ENCODE measurements at places on chromosomes 3 and 15.

DNA sequence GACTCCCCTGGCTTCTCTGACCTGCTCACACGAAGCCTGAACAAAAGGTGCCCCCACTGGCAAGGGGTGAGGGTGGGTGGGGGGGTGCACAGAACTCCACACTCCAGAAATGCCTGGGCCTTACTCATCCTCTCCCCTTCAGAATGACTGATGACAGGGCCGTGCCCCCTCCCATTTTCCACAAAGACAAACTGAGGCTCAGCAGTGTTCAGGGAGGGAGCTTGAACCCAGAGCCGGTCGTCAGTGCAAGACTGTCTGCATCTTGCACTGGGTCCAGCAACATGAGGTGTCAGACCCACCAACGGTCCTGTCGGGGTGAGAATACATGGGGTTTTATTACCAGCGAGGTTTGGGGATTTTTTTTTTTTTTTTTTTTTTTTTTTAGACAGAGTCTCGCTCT lies 15.3 kb downstream of the IGDCC3 start:
- H3K4me3 ChIP-seq, result no peak overlapping the region
- peaks cover 3% of the 10 kb centered on the region for H3K27me3 ChIP-seq
- no peak overlapping the region for H3K27ac ChIP-seq
- no peak for DNase-seq

- H3K36me3 ChIP-seq, result no peaks in the 10 kb centered on the region
- H3K4me3 ChIP-seq, result no peak overlapping the region
- no peak for DNase-seq
Observed at GRCh38 chr3:154540950-154541604, 111.1 kb upstream of the GPR149 start.

DNA sequence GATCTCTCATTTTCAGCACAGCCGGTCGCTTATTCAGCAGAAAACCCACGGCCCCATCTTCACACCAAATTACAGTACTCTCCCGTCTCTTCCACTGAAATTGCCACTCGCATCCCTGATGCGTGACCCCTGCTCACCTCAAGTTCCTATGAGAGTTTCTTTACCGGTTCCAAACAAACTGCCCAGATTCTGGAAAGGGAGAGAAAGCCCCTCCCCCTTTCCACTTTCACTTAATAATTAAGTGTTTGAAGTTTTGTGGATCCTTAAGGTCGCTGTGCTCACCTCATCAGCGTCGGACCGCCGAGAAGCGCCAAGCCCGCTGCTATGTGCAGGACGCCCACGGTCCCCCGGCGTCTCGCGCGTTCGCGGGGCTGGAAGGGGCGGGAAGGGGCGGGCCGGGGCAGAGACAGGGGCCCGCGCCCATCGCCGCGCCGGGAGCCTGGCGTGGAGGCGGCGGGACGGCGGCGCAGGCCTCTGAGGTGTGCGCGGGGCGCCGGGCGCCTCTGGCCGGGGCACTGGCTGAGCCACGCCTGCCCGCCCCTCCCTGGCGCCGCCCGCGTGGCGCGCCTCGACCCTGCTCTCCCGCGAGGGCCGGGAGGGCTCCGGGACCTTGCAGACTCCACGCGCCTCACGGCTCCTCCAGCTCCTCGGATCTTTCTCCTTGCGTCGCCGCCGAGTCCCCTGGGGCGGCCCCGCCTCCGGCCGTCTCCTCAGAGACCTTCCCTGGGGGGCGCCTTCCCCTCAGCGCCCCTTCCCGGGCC lies at the start of gene GPR156:
Gene GPR156, minus strand, starts transcription at position 476 of the 761 bp plus-strand sequence. CDS start 41,124 bp downstream, outside the sequence.
- H3K4me1 ChIP-seq, result peaks cover 5% of the 10 kb centered on the region
- peak within 1 kb of the TSS; percentile 71 for H3K4me3 ChIP-seq
- H3K36me3 ChIP-seq, result peaks cover 2% of the 10 kb centered on the region
- no peak within 1 kb of the TSS for H3K27ac ChIP-seq

DNA sequence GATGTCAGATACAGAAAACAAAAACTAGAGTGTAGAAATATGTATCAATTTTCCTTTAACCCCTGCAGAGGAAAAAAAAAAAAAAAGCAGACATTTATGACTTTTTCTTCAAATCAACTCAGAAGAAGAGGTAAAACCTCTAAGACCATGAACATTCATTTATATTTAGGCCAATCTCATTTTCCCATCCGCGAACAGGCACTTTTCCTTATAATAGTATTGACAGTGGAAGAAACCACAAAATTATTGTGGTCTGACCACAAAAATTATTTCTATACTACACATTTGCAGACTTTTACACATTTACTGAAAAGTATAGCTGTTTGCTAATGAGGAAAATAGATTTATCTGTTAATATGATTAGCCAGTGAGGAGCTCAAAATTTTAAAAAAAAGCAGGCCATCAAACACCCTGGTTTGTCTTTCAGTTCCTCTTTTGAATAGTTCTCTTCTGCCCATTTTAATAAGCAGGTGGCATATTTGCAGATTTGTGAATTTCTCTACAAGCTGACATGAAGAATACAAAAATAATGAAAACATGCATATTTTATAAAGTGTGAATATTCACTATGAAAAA lies 5.7 kb downstream of the OSBPL11 start:
- H3K36me3 ChIP-seq, result peaks cover 4% of the 10 kb centered on the region
- H3K27me3 ChIP-seq, result no peaks in the 10 kb centered on the region
- DNase-seq, result no peak
- H3K4me3 ChIP-seq, result no peak overlapping the region
- peaks cover 55% of the 10 kb centered on the region for H3K4me1 ChIP-seq
- H3K27ac ChIP-seq, result peak overlapping the region; percentile 67

GRCh38 chr3:158404131-158404718 lies 166.8 kb upstream of the MLF1 start:
- no peaks in the 10 kb centered on the region for H3K36me3 ChIP-seq
- peaks cover 9% of the 10 kb centered on the region for H3K4me1 ChIP-seq
- H3K27ac ChIP-seq, result no peak overlapping the region
- H3K27me3 ChIP-seq, result no peaks in the 10 kb centered on the region

DNA sequence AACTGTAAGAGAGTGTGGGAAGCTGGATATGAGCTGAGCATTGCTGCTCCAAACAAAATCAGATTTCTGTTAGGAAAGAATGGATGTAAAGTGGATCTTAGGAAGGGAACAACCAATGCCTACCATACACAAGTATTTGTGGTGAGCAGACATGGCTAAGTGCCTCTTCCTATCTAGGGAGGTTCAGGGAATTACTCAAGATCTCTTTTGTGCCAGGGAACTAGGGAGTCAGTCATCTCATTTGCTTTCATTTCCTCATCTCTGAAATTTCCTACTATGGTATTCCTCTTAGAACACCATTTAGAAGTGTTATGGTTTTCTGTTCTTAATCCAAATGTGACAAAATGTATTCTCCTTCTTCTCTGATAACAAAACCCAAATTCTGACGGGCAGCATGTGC lies 396.5 kb downstream of the FHIT start:
- no peaks in the 10 kb centered on the region for H3K27me3 ChIP-seq
- no peak for DNase-seq
- no peak overlapping the region for H3K27ac ChIP-seq
- H3K36me3 ChIP-seq, result peaks cover 1% of the 10 kb centered on the region
- H3K4me3 ChIP-seq, result no peak overlapping the region

DNA sequence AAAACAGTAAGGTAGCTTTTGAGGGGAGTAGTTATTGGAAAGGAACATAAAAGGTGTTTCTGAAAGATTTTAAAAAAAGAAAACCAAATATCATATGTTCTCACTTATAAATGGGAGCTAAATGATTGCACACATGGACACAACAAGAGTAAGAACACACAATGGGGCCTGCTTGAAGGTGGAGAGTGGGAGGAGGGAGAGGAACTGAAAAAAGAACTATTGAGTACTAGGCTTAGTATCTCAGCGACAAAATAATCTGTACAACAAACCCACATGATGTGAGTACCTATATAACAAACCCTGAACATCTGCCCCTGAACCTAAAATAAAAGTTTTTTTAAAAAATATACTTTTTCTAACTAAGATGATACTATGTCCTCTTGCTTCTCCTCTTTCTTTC lies 138.3 kb downstream of the CGGBP1 start:
- no peak for DNase-seq
- peaks cover 3% of the 10 kb centered on the region for H3K36me3 ChIP-seq
- no peak overlapping the region for H3K27ac ChIP-seq
- H3K4me1 ChIP-seq, result no peaks in the 10 kb centered on the region

DNA sequence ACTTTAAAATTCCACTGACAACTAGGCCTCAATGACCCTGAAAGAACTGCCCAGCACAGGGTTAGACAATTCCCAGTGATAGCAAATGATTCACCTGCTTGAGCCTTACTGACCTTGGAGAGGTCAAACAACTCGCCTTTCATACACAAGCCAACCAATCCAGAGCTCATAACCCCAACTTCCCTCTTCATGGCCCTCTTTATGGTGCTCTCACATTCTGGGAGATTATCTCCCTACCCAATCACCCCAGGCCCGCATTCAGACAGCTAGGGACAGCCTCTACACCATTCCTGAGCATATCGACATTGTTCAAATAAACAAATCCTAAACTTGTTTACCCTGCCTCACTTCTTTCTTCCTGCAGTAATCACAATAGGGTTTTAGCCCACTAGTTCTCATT lies 32.2 kb upstream of the COLQ start:
- H3K27ac ChIP-seq, result no peak overlapping the region
- DNase-seq, result no peak
- no peaks in the 10 kb centered on the region for H3K27me3 ChIP-seq
- H3K4me1 ChIP-seq, result peaks cover 5% of the 10 kb centered on the region
- peaks cover 11% of the 10 kb centered on the region for H3K36me3 ChIP-seq

- DNase-seq, result no peak
- no peaks in the 10 kb centered on the region for H3K36me3 ChIP-seq
- H3K27ac ChIP-seq, result no peak overlapping the region
- H3K4me1 ChIP-seq, result peaks cover 10% of the 10 kb centered on the region
Observed at GRCh38 chr3:195113048-195113447, 157.9 kb downstream of the XXYLT1 start.

DNA sequence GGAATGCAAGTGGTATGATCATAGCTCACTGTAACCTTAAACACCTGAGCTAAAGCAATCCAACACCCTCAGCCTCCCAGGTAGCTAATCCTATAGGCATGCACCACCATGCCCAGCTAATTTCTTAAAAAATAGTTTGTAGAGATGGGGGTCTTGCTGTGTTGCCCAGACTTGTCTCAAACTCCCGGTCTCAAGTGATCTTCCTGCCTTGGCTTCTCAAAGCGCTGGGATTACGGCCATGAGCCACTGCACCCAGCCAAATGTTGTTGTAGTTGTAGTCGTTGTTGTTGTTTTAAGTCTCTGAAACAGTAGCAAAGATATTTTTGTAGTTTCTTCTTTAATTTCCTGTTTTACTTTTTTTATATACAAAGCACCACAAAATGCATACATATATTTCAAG lies 616.6 kb downstream of the NAALADL2 start:
- H3K36me3 ChIP-seq, result no peaks in the 10 kb centered on the region
- no peak for DNase-seq
- no peak overlapping the region for H3K4me3 ChIP-seq
- H3K4me1 ChIP-seq, result no peaks in the 10 kb centered on the region
- H3K27ac ChIP-seq, result no peak overlapping the region

GRCh38 chr15:31207246-31207645 lies 105.7 kb upstream of the TRPM1 start:
- peaks cover 12% of the 10 kb centered on the region for H3K27me3 ChIP-seq
- no peak for DNase-seq
- H3K4me3 ChIP-seq, result no peak overlapping the region
- H3K4me1 ChIP-seq, result no peaks in the 10 kb centered on the region
- H3K36me3 ChIP-seq, result no peaks in the 10 kb centered on the region

DNA sequence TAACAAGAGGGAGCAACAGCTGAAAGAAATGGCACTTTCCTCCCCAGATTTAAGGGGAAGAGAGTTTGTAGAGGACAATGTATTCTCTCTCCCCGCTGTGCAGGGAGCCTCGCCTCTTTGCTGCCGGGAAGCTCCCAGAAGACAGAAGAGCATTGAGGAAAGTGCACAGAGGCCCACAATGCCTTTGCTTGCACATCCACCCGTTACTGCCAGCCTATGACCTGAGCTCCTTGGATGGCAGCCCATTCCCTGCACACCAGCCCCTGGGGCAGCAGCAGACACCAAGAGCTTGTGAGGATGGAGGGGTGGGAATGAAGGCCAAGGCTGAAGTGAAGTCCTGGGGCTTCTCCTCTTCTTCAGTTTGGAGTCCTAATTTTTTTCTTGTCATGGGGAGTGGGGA lies 67.0 kb downstream of the CLDN11 start:
- no peak for DNase-seq
- H3K27me3 ChIP-seq, result no peaks in the 10 kb centered on the region
- H3K36me3 ChIP-seq, result peaks cover 3% of the 10 kb centered on the region
- no peak overlapping the region for H3K4me3 ChIP-seq

- no peak for DNase-seq
- peaks cover 55% of the 10 kb centered on the region for H3K4me1 ChIP-seq
- H3K36me3 ChIP-seq, result no peaks in the 10 kb centered on the region
- H3K27ac ChIP-seq, result peak overlapping the region; percentile 82
- no peak overlapping the region for H3K4me3 ChIP-seq
Observed at GRCh38 chr15:70493376-70493775, 270.0 kb downstream of the UACA start.

GRCh38 chr15:80558631-80559319 lies 136.3 kb upstream of the ABHD17C start:
- H3K4me3 ChIP-seq, result no peak overlapping the region
- peaks cover 38% of the 10 kb centered on the region for H3K36me3 ChIP-seq
- H3K27me3 ChIP-seq, result no peaks in the 10 kb centered on the region
- peaks cover 41% of the 10 kb centered on the region for H3K4me1 ChIP-seq
- no peak overlapping the region for H3K27ac ChIP-seq

DNA sequence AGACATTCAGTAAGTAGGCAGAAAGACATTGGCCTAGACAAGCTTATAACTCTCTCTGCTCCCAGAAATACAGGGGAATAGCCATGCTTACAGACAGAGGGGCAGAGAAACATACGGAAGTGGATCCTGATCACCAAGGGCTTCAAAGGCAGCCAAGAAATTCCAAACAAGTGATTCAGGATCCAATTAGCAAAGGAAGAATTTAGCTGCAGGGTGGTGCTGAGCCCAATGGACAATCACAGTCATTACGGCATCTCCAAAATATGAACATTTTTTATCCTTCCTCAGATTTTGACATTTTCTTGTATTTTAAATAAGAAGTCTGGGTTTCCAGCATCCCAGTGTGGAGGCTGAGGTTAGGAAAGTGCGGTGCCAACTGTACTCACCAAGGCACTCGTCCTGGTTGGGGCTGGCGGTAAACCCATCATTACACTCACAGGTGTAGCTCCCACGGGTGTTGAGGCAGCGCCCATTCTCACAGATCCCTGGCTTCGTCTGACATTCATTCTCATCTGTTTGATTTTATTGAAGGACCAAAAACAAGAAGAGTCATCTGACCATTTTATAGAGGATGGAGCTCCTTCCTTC lies 96.8 kb downstream of the DUT start:
- peaks cover 61% of the 10 kb centered on the region for H3K4me1 ChIP-seq
- no peaks in the 10 kb centered on the region for H3K27me3 ChIP-seq
- peak overlapping the region; percentile 55 for H3K27ac ChIP-seq
- no peak for DNase-seq

DNA sequence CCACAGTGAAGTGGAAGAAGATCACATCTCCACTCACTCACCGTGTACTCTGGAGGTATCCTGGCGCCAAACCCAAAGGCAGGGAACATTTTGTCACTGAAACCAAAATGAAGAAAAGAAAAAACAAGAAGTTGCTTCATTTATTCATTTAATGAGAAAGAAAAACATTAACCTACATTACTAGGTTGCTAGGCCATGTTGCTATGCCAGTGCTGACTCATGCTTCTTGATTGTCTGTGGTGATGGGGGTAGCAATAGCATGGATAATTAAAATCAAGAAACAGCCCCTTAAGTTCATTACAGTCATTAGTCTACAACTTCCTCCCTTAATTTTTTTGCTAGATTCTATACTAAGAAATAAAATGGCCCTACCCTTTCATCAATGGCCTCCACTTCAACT lies 52.7 kb upstream of the MRPL3 start:
- no peak overlapping the region for H3K27ac ChIP-seq
- H3K4me3 ChIP-seq, result no peak overlapping the region
- no peaks in the 10 kb centered on the region for H3K4me1 ChIP-seq
- H3K36me3 ChIP-seq, result no peaks in the 10 kb centered on the region

- no peak overlapping the region for H3K27ac ChIP-seq
- DNase-seq, result no peak
- H3K36me3 ChIP-seq, result no peaks in the 10 kb centered on the region
- H3K4me1 ChIP-seq, result no peaks in the 10 kb centered on the region
Observed at GRCh38 chr3:2206536-2206935, 107.9 kb downstream of the CNTN4 start.
